A549 treated with CORT108297 at 1 μM for 4 hours (cell line): ENCODE measurements at places on chromosomes 2 and 18. TPM values are rescaled to one million over a fixed set of nuclear protein-coding genes. Genes with fewer than 3 reads are reported as not detected.

Gene MLPH
- 251 to 312 TPM (median 290 TPM) in 5 replicates for total RNA-seq

Gene LRRC30
- total RNA-seq = not detected in 5 replicates

Gene COL3A1
- total RNA-seq = 0.10 to 0.27 TPM (median 0.26 TPM) in 5 replicates

Gene FOXD4L1
- 0.20 to 0.67 TPM (median 0.34 TPM) in 5 replicates for total RNA-seq

Gene LAMA1
- total RNA-seq = 0.03 to 0.17 TPM (median 0.07 TPM) in 5 replicates

Gene VAMP8
- total RNA-seq = 15.2 to 18.7 TPM (median 16.4 TPM) in 5 replicates

Gene AP1S3
- total RNA-seq = 24.9 to 53.7 TPM (median 34.1 TPM) in 5 replicates

Gene KIF1A
- total RNA-seq = 0.64 to 1.0 TPM (median 0.81 TPM) in 5 replicates

Gene TMEM169
- total RNA-seq = 0.18 to 0.42 TPM (median 0.34 TPM) in 5 replicates

Gene DSC2
- total RNA-seq = 0.94 to 1.6 TPM (median 1.2 TPM) in 5 replicates

Gene SPDYA
- total RNA-seq = 0.10 to 0.32 TPM (median 0.17 TPM) in 5 replicates

Gene RTP5
- not detected in 5 replicates for total RNA-seq

Gene RGPD8
- 2.5 to 3.4 TPM (median 3.2 TPM) in 5 replicates for total RNA-seq

Gene C2orf42
- 7.6 to 8.5 TPM (median 8.2 TPM) in 5 replicates for total RNA-seq

Gene GATA6
- 1.8 to 2.6 TPM (median 2.4 TPM) in 5 replicates for total RNA-seq

Gene NCOA1
- 8.0 to 10.3 TPM (median 9.9 TPM) in 5 replicates for total RNA-seq

Gene DLX2
- total RNA-seq = 0.40 to 1.1 TPM (median 0.60 TPM) in 5 replicates

Gene GPR55
- not detected in 5 replicates for total RNA-seq

Gene STEAP3
- 39.7 to 50.4 TPM (median 45.1 TPM) in 5 replicates for total RNA-seq

Gene METTL21A
- total RNA-seq = 26.2 to 31.2 TPM (median 29.9 TPM) in 5 replicates

Gene PNO1
- 49.7 to 65.7 TPM (median 51.3 TPM) in 5 replicates for total RNA-seq

Gene ACTR3
- total RNA-seq = 205 to 315 TPM (median 232 TPM) in 5 replicates

Gene CNPPD1
- total RNA-seq = 40.2 to 52.2 TPM (median 49.6 TPM) in 5 replicates

Gene POTEI
- total RNA-seq = 0.01 TPM in 2 of 5 replicates, not detected in the others

Gene INHA
- 0.35 to 0.73 TPM (median 0.48 TPM) in 5 replicates for total RNA-seq

Gene SPHKAP
- 0.02 TPM in 1 of 5 replicates, not detected in the others for total RNA-seq

Gene CMPK2
- 0.87 to 1.2 TPM (median 1.1 TPM) in 5 replicates for total RNA-seq

Gene MC5R
- 0.06 TPM in 1 of 5 replicates, not detected in the others for total RNA-seq

Gene TMEM163
- 0.08 to 0.15 TPM (median 0.09 TPM) in 5 replicates for total RNA-seq

Gene GPR155
- 0.26 to 0.69 TPM (median 0.35 TPM) in 5 replicates for total RNA-seq

Gene KIF5C
- total RNA-seq = 0.27 to 0.43 TPM (median 0.31 TPM) in 5 replicates

Gene PLCD4
- total RNA-seq = 0.33 to 0.59 TPM (median 0.40 TPM) in 5 replicates

Gene POU3F3
- 0.02 to 0.03 TPM in 2 of 5 replicates, not detected in the others for total RNA-seq

Gene EGR4
- 0.07 to 0.32 TPM (median 0.17 TPM) in 5 replicates for total RNA-seq
